ENCODE measurements at places on chromosomes 12 and 14. TPM values are rescaled to one million over a fixed set of nuclear protein-coding genes. Genes with fewer than 3 reads are reported as not detected.
A peak's percentile ranks its signal among the peaks of the same experiment; 100 is the strongest.

Gene CPNE6
- total RNA-seq: not detected

DNA sequence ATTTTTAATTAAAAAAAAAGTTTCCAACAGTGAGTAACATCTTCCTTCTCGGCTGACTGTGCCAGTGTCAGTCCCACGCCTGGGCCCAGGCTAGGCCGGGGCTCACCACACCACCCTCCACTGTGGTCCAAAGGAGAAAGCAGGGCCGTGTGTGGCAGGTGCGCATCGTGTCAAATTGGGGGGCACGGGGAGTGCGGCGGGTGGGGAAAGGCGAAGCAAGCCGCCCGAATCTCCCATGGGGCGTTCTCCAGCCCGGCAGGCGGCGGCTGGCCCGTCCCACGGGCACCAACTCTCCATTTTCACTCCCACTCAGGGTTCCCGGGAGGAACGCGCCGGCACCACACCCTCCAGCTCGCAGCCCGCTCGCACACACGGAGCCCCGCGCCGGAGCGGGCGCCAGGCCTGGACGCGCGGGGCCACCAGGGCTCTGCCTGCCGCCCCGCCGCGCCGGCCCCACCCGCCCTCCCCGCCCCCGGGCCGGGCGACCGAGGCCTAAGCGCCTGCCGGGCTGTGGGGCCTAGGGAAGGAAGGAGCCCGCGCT lies 604 bp downstream of the EEA1 start:
- no peaks in the 10 kb centered on the region for H3K27me3 ChIP-seq
- H3K4me3 ChIP-seq: peak overlapping the region; percentile 69
- H3K27ac ChIP-seq: peak overlapping the region; percentile 88
- peaks cover 22% of the 10 kb centered on the region for H3K4me1 ChIP-seq

GRCh38 chr12:103336940-103337339 lies 158.8 kb downstream of the C12orf42 start:
- H3K27me3 ChIP-seq: no peaks in the 10 kb centered on the region
- H3K4me1 ChIP-seq: no peaks in the 10 kb centered on the region

DNA sequence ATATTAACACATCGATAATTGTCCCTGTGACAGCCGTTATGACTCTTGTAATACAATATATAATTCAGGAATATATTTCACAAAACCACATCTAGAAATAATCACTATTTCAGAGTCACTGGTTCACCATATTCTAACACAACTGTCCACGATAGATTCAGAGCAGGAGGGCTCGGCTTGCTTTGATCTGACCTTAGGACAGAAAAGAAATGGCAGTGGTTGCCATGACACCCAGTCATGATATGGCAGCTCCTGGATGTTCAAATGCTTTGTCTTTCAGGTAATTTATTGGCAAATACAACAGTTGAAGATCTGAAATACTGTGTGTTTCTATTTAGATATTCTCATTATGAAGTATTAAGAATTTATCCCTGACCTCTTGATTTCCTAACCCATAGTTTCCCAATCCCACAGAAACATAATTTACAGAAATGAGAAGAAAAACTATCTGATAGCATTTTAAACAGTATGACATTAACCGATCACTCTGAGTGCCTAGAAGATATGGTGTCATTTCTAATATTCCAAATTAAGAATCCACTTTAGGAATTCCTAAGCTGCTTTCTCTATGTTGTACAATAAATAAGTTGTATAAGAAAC lies 116.4 kb downstream of the EPS8 start:
- H3K4me1 ChIP-seq: no peaks in the 10 kb centered on the region
- DNase-seq: no peak
- H3K27ac ChIP-seq: no peak overlapping the region
- no peak overlapping the region for H3K4me3 ChIP-seq

DNA sequence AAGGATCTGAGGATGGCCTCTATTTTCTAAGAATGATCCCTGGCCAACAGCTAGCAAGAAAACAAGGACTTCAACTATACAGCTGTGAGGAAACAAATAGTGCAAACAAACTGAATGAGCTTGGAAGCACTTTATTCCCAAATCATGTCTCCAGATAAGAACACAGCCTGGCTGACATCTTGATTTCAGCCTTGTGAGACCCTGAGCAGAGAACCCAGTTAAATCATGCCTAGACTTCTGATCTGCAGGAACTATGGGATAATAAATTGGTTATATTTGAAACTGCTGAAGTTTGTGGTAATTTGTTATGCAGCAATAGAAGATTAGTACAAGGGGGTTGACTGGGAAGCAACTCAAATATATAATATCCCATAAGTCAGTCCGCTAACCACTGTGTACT lies 183.9 kb upstream of the BMP4 start:
- no peaks in the 10 kb centered on the region for H3K4me1 ChIP-seq
- no peak overlapping the region for H3K4me3 ChIP-seq
- no peaks in the 10 kb centered on the region for H3K27me3 ChIP-seq
- no peak for DNase-seq

GRCh38 chr12:11824069-11824468 lies 174.6 kb downstream of the ETV6 start:
- H3K27ac ChIP-seq: no peak overlapping the region
- H3K4me1 ChIP-seq: no peaks in the 10 kb centered on the region
- H3K36me3 ChIP-seq: peaks cover 8% of the 10 kb centered on the region
- no peaks in the 10 kb centered on the region for H3K27me3 ChIP-seq
- H3K4me3 ChIP-seq: no peak overlapping the region
- no peak for DNase-seq

DNA sequence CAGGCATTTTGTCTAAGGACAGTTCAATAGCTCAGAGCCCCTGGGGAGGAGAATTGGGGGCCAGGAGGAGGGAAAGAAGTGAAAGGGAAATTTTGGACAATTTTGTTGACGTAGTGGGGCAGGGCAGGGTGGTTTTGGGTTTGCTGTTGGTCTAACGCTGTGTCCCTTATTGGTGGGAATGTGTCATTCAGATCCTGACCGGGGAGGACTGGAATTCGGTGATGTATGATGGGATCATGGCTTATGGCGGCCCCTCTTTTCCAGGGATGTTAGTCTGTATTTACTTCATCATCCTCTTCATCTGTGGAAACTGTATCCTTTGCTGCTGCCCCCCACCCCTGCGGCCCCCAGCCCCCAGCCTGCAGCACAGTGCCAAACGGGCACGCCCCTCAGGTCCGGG lies 212.1 kb upstream of the FKBP4 start:
- H3K4me1 ChIP-seq: no peaks in the 10 kb centered on the region
- no peaks in the 10 kb centered on the region for H3K36me3 ChIP-seq
- no peak for DNase-seq
- H3K27me3 ChIP-seq: peaks cover 53% of the 10 kb centered on the region

Gene RAB2B
- 26.2 TPM for total RNA-seq

GRCh38 chr14:85319998-85320630 lies 209.8 kb upstream of the FLRT2 start:
- no peaks in the 10 kb centered on the region for H3K36me3 ChIP-seq
- H3K27ac ChIP-seq: no peak overlapping the region
- no peaks in the 10 kb centered on the region for H3K27me3 ChIP-seq
- H3K4me1 ChIP-seq: no peaks in the 10 kb centered on the region

Gene SLC6A12
- not detected for total RNA-seq

DNA sequence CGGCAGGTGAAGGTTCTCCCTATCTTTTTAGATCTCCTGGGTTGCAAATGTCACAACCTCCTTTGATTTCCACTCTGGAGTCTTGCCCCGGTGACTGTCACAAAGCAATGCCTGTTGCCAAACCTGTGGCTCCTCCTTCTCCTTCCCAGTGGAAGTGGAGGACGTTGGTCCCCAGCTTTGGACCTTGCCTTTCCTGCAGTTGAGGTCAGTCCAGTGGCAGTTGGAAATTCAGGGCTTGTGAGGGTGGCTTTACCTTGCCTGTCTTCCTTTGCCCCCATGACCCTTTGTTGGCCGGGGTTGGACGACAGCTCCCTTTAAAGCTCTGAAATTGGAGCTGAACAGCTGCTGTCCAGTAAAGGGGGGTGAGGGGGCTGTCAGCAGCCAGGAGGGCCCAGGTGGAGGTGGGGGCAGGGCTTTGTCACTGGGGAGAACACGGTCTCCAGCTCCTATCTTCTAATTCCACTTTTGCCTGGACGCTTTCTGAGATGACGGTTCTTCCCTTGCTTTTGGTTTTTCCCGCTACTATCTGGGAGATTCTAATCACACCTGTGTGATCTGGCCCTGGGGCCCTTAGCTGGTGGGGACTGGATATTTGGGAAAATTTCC lies 4.1 kb downstream of the TEAD4 start:
- no peak overlapping the region for H3K27ac ChIP-seq
- H3K36me3 ChIP-seq: no peaks in the 10 kb centered on the region
- no peaks in the 10 kb centered on the region for H3K4me1 ChIP-seq
- no peak overlapping the region for H3K4me3 ChIP-seq
- peaks cover 15% of the 10 kb centered on the region for H3K27me3 ChIP-seq
- DNase-seq: no peak

DNA sequence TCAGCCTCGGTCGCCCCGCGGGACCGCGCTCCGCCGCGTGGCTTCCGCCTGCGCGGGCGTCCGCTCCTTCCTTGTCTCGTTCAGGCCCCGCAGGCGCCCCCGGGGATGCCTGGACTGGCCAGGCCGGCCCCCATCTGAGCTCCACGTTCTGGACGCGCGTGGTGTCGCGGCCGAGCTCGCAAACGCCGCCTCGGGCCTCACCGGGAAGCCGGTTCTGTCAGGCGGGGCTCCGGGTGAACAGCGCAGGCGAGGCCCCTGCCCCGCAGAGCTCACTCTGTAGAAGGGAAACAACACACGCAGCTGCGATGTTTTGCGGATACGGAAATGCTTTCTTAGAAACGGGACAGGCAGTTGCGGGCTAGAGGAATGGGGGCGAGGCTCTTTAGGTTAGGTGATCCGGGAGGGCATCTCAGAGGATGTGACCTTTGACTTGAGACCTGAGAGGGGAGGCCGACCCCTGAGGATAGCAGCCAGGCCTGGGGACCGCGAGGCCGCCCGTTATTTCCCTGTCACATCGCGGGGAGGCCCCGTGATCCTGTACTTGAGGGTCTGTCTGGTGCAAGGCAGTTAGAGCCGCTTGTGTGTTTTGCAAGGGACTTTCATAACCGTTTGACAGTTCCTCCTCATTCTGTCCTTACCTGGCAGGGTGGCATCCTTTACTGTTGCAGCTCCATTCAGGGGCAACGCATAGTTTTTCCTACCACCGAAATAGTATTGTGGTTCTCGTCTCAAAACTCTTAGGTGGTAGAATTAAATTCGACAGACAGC lies 584 bp downstream of the VRK1 start:
- peak; percentile 38 for DNase-seq
- no peaks in the 10 kb centered on the region for H3K27me3 ChIP-seq
- H3K36me3 ChIP-seq: no peaks in the 10 kb centered on the region

DNA sequence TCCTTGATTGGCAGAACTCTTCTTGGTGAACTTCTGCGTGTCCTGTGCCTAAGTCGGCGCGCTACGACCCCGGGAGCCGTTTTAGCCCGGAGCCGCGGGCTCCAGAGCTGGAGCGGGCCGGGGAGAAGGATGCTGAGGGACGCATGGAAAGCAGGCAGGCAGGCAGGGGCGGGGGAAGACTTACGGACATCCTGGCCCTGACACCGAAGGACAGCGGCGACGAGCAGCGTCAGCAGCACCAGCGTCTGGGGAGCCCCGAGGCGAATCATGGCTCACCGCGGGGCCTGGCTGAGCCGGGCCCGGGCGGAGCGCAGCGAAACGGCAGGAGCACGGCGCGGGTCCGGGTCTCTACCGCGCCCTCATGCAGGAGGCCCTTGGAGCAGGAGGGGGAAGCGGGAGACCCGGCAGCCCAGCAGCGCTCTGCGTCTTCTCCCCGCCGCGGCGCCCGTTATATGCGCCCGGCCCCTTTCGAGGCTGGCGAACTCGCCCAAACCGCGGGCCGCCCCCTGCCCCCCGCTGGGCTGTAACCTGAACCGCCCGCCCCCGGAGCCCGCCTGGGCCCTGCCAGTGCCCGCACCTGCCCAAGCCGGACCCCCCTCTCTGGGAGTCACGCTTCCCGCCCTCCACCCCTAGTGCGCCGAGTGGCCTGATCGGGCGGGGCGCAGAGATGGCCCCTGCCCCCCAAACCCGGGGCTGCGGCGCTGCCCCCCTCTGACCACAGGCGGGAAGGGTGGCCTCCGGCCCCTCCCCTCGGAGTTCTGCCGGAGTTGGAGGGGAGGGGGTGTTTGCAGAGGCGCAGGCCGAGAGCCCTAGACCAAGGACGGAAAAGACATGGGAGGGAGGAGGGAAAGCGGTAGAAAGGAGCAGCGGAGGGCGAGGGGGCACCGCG lies at the start of gene COL2A1:
Gene COL2A1 (minus strand): TSS at position 424 of the 889 bp plus-strand sequence. CDS start 155 bp downstream, at position 269.
- no peak within 1 kb of the TSS for H3K27ac ChIP-seq
- peaks cover 9% of the 10 kb centered on the region for H3K27me3 ChIP-seq

Gene PRPH
- total RNA-seq: not detected

DNA sequence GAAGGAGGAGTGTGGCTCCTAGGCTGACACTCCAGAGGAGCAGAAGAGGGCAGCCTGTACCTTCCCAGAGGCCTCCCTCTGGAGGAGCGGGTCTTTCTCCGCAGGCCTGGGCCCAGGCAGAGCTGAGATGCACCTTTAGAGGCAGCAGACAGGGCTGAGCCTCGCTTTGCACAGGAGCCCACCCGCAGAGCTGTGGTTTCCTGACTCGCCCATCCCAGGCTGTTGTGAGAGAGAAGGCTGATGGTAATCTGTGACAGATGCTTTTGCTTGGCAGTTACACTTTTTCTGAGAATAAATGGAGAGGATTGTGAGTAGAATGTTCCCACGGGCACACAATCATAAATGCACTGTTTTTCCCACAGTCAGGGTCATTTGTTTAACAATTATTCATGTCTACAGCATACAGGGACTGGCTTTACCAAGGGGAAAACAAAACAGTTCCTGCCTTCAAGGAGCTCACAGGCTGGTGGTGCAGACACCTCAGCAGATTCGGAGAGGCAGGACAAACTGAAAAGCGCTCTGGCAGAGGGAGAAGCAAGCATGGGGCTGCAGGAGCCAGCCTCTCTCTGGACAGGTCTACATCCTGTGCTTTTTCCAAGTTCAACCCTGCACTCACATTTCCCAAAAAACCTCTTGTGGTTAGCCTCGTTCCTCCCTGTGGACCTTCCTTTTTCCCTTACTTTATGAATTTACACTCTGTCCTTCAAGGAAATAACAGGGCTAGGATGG lies 13.9 kb downstream of the EVL start:
- H3K4me1 ChIP-seq: peaks cover 96% of the 10 kb centered on the region
- peak overlapping the region; percentile 31 for H3K4me3 ChIP-seq
- H3K27ac ChIP-seq: peak overlapping the region; percentile 60
- H3K36me3 ChIP-seq: peaks cover 58% of the 10 kb centered on the region

GRCh38 chr12:74066476-74066875 lies 471.2 kb upstream of the ATXN7L3B start:
- H3K27me3 ChIP-seq: no peaks in the 10 kb centered on the region
- no peak for DNase-seq
- no peaks in the 10 kb centered on the region for H3K36me3 ChIP-seq
- no peak overlapping the region for H3K4me3 ChIP-seq
- H3K27ac ChIP-seq: no peak overlapping the region

DNA sequence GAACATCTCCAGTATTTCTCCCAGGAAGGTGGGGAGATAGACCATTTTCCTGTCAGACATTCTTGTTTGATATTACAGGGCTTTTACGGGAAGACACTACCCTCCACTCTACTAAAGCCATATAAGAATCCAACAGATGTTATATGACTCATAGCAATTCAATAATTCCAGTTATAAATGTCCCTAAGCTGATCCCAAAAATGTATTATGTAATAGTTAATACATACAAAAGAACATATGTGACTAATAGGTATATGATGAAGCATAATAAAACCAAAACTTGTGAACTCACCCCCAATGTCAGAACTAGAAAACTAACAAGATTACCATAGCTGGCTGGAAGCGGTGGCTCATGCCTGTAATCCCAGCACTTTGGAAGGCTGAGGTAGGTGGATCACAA lies 84.2 kb downstream of the EFCAB11 start:
- H3K27me3 ChIP-seq: peaks cover 2% of the 10 kb centered on the region
- DNase-seq: no peak
- no peak overlapping the region for H3K27ac ChIP-seq
- H3K4me3 ChIP-seq: no peak overlapping the region

Gene PIGH
- total RNA-seq: 35.1 TPM

Gene IPO4
- 34.4 TPM for total RNA-seq
